Hematopoietic multipotent progenitor cell treated with erythropoietin and hydrocortisone succinate and interleukin-3 and kit ligand, for 17 days (in vitro differentiated cells): ENCODE measurements at places on chromosomes 6 and 20.

DNA sequence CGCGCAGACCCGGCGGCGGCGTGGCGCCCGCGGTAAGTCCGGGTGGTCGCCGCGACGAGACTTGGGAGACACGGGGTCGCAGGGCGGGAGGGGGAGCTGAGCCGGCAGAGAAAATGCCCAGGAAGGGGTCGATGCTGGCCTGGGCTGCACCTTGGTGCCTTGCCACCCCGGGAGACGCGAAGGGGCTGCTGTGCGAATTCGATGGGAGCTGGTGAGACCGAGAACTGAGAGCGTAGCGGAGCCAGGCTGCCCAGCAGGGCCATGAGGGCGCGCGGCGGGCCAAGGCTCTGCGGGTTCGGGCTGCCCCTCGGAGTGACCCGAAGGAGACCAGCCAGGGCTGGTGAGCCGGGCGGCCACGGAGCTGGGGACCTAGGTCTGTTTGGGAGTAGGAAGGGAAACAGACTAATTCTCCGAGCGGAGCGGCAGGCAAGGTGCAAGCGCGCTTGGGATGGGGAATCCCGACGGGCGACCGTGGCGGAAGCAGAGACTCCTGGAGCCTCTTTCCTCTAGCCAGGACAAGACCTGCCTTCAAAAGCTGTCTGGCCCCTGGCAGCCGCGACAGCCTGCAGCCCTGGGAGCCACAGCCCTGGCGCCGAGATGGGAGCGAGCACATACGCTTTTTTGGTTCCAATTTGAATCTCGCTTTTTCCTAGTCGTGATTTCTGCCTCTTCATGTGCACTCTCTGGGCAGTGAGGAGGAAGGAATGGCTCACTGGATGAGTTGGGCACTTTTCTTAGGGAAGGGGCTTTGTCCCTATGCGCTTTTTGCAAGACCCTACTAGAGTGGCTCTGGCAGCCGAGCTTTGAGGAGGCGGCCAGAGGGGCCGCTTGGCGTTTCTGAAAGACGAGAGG is 691 bp downstream of the SYNDIG1 start:
- no peak for DNase-seq

DNA sequence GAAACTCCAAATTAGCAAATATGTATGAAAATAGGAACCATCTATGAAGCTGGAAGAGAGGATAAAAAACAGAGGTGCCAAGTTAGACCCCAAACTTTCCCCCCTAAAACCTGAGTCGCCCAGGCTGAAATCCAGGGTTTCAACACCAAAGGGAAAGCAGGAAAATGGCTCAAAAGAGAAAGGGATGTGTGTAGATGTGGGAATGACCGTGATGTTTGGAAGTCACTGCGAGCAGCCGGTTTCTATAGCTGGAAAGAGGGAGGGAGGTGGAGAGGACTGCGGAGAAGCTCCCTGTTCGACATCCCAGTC is 4.5 kb downstream of the RING1 start:
- DNase-seq, result no peak

DNA sequence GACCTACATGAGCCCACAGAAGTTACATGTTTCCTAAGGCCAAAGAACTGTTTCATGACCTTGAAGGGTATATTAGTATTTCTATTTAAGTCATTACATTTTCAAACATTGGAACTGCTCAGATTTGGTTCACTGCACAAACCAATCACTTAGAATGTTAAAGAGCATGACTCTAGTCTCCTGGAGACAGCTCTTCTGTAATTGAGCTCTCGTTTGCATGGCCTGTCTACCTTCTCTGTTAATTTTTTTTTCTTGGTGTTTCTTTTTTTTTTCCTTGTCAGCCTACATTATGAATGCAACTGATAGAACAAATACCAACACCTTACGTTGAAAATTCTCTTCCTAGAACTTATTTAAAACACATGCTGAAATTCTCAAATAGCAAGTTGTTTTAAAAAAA is 860.2 kb upstream of the MAP3K7 start:
- no peak for DNase-seq

DNA sequence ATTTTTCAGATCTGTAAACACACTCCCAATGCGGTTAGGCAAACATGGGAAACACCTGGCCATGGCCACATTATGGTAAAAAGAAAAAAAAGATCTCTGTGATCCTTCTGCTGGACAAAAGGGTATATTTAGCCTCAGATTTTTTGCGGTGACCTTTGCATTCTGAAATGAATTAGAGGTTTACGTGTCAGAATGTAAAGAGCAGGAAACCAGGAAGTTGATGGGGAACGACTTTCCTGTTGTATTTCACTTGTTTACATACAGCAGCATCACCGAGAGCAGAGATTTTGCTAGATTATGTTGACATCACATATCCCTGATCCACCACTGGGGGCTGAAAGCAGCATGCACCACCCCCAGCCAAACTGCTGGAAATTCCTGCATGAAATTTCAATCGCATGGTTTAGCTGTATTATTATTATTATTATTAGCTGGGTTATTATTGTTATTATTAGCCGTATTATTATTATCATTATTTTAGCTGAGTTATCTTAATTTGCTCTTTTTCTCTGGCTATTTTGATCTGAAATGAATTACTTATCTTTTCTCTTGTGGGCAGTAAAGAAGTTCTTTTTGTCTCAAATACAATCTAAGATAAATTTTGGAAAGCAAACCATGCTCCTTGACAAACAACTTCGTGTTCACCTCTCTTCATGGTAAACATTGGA is 189.4 kb downstream of the ZFP64 start:
- no peak for DNase-seq

DNA sequence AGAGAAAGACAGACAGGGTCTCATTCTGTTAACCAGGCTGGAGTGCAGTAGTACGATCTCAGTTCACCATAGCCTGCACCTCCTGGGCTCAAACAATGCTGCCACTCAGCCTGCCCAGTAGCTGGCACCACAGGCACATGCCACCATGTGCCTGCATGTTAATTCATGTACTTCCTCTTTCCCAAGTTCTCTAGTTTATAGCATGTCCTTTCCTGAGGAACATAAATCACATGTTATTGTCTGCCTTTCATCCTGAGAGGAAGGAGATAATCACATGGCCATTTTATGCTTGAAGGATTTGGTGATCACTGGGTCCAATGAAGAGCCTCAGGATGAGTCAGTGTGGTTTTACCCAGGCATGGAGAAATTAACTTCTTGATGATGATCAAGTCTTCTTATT is 47.9 kb downstream of the COL11A2 start:
- no peak for DNase-seq

GRCh38 chr6:82906951-82907350 is 158.7 kb downstream of the UBE3D start:
- no peak for DNase-seq

GRCh38 chr6:119658917-119659316 is 309.4 kb upstream of the MAN1A1 start:
- no peak for DNase-seq

DNA sequence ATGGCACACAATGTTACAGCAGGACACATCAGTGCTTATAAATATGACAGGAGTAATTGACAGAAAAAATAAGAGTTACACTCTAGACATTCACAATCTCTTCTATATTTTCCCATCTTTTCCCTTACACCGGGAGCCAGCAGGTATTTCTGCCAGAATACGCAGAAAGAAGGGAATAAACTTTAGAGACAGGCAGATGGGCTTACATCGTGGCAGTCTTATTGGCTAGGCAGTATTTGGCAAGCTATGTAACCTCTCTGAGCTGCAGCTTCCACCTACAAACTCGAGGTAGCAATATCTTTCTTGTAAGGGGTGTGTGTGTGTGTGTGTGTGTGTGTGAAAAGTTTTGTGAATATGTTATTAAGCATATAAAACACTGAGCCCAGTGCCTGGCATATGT is 33.0 kb upstream of the TSHZ2 start:
- DNase-seq, result no peak

GRCh38 chr20:62352402-62353288 is 14.5 kb downstream of the LAMA5 start:
- no peak for DNase-seq

GRCh38 chr6:10415617-10416480 is 975 bp upstream of the TFAP2A start:
- no peak for DNase-seq

GRCh38 chr20:36305602-36306551 is at the start of gene DLGAP4:
Gene DLGAP4 (plus strand): TSS chr20:36306339. CDS start chr20:36431718, 125,379 bp downstream.
- no peak for DNase-seq

GRCh38 chr20:2171266-2171790 is 69.7 kb downstream of the STK35 start:
- no peak for DNase-seq

GRCh38 chr20:37416100-37416847 is 70.3 kb downstream of the SRC start:
- DNase-seq, result no peak

DNA sequence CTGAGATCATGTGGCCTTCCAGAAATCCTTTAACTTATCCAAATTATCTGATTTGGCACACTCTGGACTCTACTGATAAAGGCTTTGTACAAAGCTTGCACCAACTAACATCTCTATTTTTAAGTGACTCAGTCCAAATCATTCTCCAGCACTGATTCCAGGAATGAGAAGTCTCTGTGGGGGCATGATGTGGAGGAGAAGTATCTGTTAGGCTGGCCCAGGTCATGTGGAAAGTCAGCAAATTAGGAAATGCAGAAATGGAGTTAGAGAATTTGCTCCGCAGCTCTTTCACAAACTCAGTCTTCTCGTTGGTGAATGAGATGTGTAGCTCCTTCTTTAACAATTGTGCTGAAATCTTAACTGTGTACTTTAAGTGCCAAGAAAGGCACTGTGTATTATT is 165.7 kb downstream of the ZNF217 start:
- no peak for DNase-seq

DNA sequence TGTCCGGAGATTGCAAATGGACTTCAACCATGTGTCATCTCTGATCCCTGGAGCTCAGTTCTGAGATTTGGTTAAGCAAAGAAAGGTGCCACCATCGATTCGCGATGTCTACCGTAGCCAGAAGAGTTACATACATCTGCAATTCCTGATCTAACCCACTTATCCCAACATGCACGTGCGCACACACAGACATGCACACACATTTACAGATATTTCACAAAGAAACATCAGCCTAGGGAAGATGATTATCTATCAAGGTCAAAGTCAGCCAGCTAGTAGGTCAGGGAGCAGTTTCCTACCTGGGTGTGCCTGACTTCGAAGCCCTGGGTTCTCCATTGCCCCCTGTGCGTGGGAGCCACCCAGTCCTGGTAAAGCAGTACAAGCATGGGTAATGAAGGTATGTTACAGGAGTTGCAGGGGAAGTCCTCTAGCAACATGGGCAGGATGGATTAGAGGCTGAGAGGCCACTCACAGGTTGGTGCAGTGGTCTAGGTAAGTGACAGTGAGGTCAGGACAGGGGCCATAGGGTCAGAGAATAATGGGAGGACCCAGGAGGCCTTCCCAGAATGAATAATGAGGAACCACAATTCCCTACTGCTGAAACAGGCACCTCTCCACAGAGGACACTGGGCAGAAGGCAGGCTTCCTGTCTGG is 85.2 kb upstream of the MYL9 start:
- no peak for DNase-seq

DNA sequence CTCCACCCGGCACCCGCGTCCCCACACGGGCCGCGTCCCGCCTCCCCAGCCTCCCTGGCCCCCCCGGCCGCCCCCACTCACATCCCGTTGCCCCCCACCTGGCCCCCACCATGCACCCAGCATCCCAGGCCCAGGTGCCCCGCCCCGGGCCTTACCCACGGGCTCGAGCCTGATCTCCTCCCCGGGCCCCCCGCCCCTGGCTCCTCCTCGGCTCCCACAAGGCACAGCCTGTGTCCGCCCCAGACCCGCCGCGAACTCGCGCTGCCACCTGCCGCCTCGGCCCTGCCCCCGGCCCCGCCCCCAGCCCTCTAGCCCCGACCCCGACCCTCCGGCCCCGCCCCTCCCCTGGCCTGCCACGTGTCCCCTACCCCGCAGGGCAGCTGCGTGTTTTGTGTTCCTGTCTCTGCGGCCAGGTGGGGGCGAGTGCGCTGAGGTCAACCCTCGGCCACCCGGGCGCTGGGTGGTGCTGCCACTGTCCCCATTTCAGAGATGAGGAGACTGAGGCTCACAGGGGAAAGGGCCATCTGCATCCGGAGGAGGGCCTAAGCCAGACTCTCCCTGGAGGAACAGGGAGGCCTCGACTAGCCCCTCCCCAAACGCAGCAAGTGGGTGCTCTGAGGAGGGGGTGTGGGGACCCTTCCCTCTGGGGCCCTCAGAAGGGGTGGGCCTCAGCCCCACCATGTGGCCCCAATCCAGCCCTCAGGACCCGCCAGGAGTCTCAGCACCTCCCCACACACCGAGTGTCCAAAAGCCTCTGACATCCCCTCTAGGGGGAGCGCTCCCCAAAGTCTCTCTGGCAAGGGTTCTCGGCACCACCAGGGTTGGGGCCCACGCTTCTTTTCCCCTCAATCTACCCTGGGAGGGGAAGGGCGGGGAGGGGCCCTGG is 99.8 kb downstream of the TAF4 start:
- no peak for DNase-seq

- DNase-seq, result no peak
These were observed 1375.6 kb downstream of the EPHA7 start for GRCh38 chr6:92043777-92044176.

- no peak for DNase-seq
These were observed 121.1 kb downstream of the PLEKHG1 start for GRCh38 chr6:150720774-150721233.

DNA sequence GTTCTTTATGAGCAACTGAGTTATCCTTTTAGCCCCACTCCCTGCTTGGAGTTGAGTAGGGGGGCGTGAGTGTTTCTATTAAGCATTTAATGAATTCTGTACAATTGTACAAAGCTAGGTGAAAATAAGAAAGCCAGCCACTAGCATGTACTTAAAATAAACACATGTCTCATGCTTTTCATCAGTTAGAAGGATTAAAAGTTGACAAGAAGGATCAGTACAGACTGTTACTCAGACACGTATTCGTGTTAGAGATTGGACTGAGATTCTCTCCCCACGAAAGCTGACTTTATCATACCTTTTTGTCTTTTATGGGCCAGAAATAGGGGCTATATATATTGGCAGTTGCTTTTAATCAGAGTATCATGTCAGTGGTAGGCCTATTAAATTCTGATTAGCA is 1.7 kb downstream of the HSF2 start:
- DNase-seq, result no peak

DNA sequence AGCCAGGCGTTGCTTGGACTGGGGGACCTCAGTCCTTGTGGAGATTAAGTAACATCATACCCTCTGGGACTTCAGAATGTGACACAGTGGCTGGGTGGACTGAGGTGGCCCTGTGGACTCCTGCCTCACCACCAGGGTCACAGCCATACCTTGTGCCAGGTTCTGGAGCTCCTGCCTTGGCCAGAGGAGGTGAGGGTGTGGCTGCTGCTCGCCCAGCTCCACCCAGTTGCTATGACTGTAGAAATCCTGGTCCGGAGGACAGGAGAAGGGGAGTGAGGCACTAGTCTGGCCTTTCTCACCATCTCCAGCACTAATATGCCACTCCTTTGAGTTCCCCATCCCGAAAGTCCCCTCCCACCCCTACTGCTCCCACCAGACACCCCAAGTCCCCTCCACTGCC is 1.9 kb downstream of the VWA7 start:
- DNase-seq, result peak; percentile 74

DNA sequence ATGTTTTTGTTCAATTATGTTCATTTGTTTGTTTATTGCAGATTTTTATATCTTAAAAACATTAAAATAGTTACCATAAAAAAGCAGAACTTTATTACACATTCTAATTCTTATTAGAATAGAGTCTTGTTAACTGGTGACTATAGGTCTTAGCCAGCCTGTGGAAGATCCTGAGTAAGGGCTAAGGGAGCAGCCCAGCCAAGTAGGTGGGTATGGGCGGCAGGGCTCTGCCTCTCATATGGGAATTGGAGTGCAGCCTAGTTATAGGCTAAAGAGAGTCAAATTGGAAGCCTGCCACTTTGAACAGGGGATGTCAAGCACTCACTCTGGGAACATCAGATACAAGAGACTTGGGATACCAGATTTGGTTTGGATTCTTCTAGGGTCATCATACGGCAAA is 10.5 kb upstream of the HSF2 start:
- no peak for DNase-seq

- no peak for DNase-seq
These were observed 92.4 kb upstream of the B3GAT2 start for GRCh38 chr6:71049198-71049770.
